ENCODE measurements at places on chromosomes 6 and 20. TPM values are rescaled to one million over a fixed set of nuclear protein-coding genes. Genes with fewer than 3 reads are reported as not detected.

The HRH3 gene
- not detected for total RNA-seq

The RIPPLY2 gene
- not detected for total RNA-seq

The TRIM31 gene
- total RNA-seq, result not detected

The PAX1 gene
- total RNA-seq, result not detected

The C6orf163 gene
- 1.4 TPM for total RNA-seq

The SRSF12 gene
- 1.1 TPM for total RNA-seq

The DPPA5 gene
- not detected for total RNA-seq

The MYLK4 gene
- total RNA-seq, result 0.11 TPM

The SYTL3 gene
- 163 TPM for total RNA-seq

The TUBB2A gene
- 1.5 TPM for total RNA-seq

DNA sequence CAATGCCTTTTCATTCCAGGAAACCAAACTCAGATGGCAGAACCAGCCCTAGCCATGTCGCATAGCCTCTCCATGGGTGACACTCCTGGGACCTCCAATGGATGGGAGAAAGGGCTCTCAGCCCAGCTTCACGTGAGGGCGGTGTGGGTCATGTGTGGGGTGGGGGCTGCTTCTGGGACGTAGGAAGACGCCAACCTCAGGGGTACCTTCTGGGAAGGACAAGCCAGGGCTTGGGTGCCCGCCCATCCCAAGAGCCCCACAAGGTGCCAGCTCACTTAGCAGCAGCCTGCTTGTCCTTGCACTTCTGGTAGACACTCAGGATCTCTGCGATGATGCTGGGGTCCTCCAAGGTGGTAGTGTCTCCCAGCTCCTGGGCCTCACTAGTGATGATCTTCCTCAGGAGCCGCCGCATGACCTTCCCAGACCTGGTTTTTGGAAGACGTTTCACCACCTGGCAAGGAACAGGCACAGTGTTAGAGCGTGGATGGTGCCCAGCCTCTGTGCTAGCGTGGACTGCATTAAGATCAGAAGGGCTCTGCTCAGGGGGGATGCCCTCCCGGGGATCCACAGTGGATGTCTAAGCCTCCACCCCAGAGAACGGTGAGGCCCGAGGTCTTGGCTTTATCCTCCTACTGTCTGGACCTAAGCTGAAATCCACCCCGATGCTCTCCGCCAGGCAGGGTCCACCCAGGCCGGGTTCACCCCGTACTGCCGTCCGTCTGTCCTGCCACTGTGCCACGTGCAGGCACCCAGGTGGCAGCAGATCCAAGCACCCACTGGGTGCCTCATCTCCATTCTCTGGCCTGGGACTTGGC lies 15.1 kb upstream of the APMAP start:
- H3K4me3 ChIP-seq, result no peak overlapping the region
- DNase-seq, result no peak
- no peaks in the 10 kb centered on the region for H3K27me3 ChIP-seq
- no peak overlapping the region for H3K27ac ChIP-seq
- peaks cover 11% of the 10 kb centered on the region for H3K36me3 ChIP-seq
- no peaks in the 10 kb centered on the region for H3K4me1 ChIP-seq

DNA sequence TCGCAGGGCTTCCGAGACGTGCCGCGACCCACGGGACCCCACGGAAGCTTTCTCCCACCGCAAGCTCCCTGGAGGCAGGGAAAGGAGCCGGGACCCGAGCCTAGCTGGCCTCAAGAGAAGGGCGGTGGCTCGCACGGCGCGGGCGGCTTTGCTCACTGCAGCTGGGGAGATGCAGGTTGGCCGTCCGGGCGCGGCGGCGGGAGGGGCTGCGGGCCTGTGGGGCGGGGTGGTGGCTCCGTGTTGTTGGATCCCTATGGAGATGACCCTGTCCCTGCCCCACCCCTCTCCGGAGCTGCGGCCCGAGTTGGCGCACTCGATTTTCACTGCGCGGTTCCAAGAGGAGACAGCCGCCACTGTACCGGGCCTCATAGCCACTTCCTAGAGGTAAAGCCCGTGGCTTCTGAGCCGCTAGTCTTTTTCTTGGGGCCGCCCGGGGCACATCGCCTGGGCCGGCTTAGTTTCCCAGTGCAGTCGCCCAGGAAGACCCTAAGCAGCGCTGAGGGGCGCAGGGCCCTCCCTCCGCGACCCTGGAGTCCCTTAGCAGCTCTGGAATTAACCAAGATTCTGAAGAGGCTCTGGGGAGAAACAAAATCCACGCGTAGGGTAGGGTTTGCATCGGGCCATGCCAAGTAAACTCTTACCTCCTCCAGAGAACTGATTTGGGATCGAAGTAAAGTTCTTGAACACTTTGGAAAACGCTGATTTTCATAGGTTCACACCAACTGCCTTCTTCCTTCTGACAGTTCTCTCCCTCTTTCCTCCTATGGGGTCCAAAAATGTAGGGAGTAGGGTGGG lies at the start of gene ECT2L:
Gene ECT2L, plus strand, starts transcription at position 279 of the 795 bp plus-strand sequence. CDS start 17,188 bp downstream, outside the sequence.
- DNase-seq, result no peak
- H3K36me3 ChIP-seq, result peaks cover 10% of the 10 kb centered on the region
- H3K4me3 ChIP-seq, result no peak within 1 kb of the TSS
- H3K27me3 ChIP-seq, result peaks cover 11% of the 10 kb centered on the region
- no peak within 1 kb of the TSS for H3K27ac ChIP-seq
- H3K4me1 ChIP-seq, result peaks cover 5% of the 10 kb centered on the region

GRCh38 chr6:96469312-96469711 lies 52.3 kb upstream of the UFL1 start:
- peaks cover 22% of the 10 kb centered on the region for H3K4me1 ChIP-seq
- no peaks in the 10 kb centered on the region for H3K36me3 ChIP-seq
- peaks cover 1% of the 10 kb centered on the region for H3K27me3 ChIP-seq
- H3K4me3 ChIP-seq, result no peak overlapping the region
- H3K27ac ChIP-seq, result no peak overlapping the region

- H3K4me3 ChIP-seq, result no peak overlapping the region
- no peaks in the 10 kb centered on the region for H3K27me3 ChIP-seq
- H3K27ac ChIP-seq, result no peak overlapping the region
- DNase-seq, result peak; percentile 2
- no peaks in the 10 kb centered on the region for H3K36me3 ChIP-seq
- H3K4me1 ChIP-seq, result no peaks in the 10 kb centered on the region
Observed at GRCh38 chr20:7113577-7114466, 346.3 kb downstream of the BMP2 start.

GRCh38 chr6:100096936-100097335 lies 102.9 kb upstream of the MCHR2 start:
- H3K4me1 ChIP-seq, result no peaks in the 10 kb centered on the region
- H3K27me3 ChIP-seq, result peaks cover 4% of the 10 kb centered on the region
- no peak for DNase-seq
- no peak overlapping the region for H3K4me3 ChIP-seq
- H3K27ac ChIP-seq, result no peak overlapping the region

GRCh38 chr6:143516690-143517446 lies 5.3 kb upstream of the FUCA2 start:
- H3K27ac ChIP-seq, result no peak overlapping the region
- peaks cover 8% of the 10 kb centered on the region for H3K4me1 ChIP-seq
- H3K27me3 ChIP-seq, result no peaks in the 10 kb centered on the region
- DNase-seq, result no peak
- peaks cover 6% of the 10 kb centered on the region for H3K36me3 ChIP-seq
- no peak overlapping the region for H3K4me3 ChIP-seq

- H3K36me3 ChIP-seq, result no peaks in the 10 kb centered on the region
- no peaks in the 10 kb centered on the region for H3K4me1 ChIP-seq
- H3K27ac ChIP-seq, result no peak overlapping the region
- no peaks in the 10 kb centered on the region for H3K27me3 ChIP-seq
Observed at GRCh38 chr20:57161478-57162361, 104.7 kb downstream of the BMP7 start.

- H3K4me3 ChIP-seq, result no peak overlapping the region
- H3K27me3 ChIP-seq, result no peaks in the 10 kb centered on the region
- DNase-seq, result no peak
- no peaks in the 10 kb centered on the region for H3K4me1 ChIP-seq
- H3K27ac ChIP-seq, result no peak overlapping the region
Observed at GRCh38 chr6:74357321-74357720, 661.3 kb downstream of the CD109 start.

- no peak for DNase-seq
- H3K4me1 ChIP-seq, result no peaks in the 10 kb centered on the region
- no peak overlapping the region for H3K27ac ChIP-seq
- no peaks in the 10 kb centered on the region for H3K36me3 ChIP-seq
Observed at GRCh38 chr6:150684714-150685459, 85.2 kb downstream of the PLEKHG1 start.

DNA sequence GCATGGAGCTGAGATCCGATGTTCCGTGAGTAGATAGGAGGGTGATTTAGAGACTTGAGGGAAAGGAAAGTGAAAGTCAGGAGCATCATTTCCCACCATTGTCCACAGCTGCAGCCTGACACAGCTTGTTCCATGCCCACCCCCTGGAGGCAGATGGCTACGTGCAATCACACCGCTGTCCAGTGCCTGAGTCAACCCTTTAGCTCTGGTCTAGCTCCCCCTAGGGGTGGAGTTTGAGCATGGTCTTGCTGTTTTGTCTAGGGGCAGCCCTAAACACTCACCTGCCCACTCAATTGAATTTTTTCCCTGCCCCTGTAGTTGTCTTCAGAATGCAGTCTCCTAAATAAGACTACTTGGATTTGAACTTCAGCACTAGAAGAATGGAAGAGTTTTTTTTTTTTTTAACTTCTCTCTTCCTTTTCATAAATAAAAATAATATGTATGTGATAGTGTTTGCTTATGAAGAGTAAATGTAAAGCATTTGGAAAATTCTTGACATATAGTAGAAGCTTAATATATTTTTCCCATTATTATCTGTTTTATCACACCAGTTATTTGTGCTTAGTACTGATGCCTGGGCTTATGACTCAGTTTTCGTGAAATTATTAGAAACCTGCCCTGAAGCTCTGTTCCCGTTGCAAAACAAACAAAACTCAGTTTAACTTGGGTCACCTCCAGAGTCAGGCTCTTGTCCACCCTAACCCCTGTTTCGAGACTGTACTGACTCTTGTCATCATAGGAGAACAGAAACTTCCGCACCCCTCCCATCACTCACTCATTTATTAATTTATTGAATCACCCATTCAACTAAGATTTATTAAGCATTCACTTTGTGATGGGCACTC lies 814.8 kb downstream of the MAFB start:
- H3K27ac ChIP-seq, result no peak overlapping the region
- H3K36me3 ChIP-seq, result no peaks in the 10 kb centered on the region
- no peaks in the 10 kb centered on the region for H3K4me1 ChIP-seq
- H3K4me3 ChIP-seq, result no peak overlapping the region
- DNase-seq, result peak; percentile 66

- peaks cover 22% of the 10 kb centered on the region for H3K4me1 ChIP-seq
- no peak for DNase-seq
- H3K4me3 ChIP-seq, result no peak overlapping the region
- H3K27me3 ChIP-seq, result no peaks in the 10 kb centered on the region
Observed at GRCh38 chr6:31412506-31412905, 9.1 kb downstream of the MICA start.

GRCh38 chr20:20466341-20466879 lies 98.5 kb downstream of the INSM1 start:
- H3K36me3 ChIP-seq, result peaks cover 9% of the 10 kb centered on the region
- no peaks in the 10 kb centered on the region for H3K27me3 ChIP-seq
- peak overlapping the region; percentile 63 for H3K27ac ChIP-seq
- H3K4me3 ChIP-seq, result no peak overlapping the region
- peak; percentile 47 for DNase-seq
- peaks cover 7% of the 10 kb centered on the region for H3K4me1 ChIP-seq

- peaks cover 7% of the 10 kb centered on the region for H3K27me3 ChIP-seq
- DNase-seq, result peak; percentile 5
- H3K4me3 ChIP-seq, result no peak overlapping the region
- no peaks in the 10 kb centered on the region for H3K36me3 ChIP-seq
- no peaks in the 10 kb centered on the region for H3K4me1 ChIP-seq
- H3K27ac ChIP-seq, result no peak overlapping the region
Observed at GRCh38 chr6:117976030-117976651, 69.1 kb downstream of the SLC35F1 start.

DNA sequence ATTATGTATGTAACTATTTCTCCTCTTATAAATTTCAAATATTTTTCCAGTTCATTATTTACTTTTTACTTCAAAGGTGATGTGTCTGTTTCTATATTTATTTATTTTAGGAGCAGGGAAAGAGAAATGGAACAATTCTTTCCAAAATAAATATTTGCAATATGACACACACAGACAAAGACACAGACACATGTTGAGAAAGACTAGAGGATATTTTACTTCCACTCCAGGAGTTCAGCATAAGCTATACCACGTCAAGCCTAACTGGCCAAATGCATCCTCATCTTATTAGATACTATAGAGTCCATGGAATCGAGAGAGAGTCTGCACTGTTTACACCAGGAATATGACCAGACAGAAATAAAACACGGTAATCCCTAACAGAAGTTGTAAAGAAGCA lies 13.3 kb downstream of the RALGAPA2 start:
- H3K4me3 ChIP-seq, result no peak overlapping the region
- no peak overlapping the region for H3K27ac ChIP-seq
- peaks cover 17% of the 10 kb centered on the region for H3K4me1 ChIP-seq
- DNase-seq, result no peak
- H3K36me3 ChIP-seq, result no peaks in the 10 kb centered on the region

GRCh38 chr6:86723729-86724128 lies 213.6 kb upstream of the HTR1E start:
- H3K4me3 ChIP-seq, result no peak overlapping the region
- no peaks in the 10 kb centered on the region for H3K4me1 ChIP-seq
- H3K27me3 ChIP-seq, result no peaks in the 10 kb centered on the region
- no peaks in the 10 kb centered on the region for H3K36me3 ChIP-seq
- DNase-seq, result no peak

- H3K27ac ChIP-seq, result no peak overlapping the region
- no peak for DNase-seq
Observed at GRCh38 chr6:82131441-82131840, 116.1 kb downstream of the IBTK start.

DNA sequence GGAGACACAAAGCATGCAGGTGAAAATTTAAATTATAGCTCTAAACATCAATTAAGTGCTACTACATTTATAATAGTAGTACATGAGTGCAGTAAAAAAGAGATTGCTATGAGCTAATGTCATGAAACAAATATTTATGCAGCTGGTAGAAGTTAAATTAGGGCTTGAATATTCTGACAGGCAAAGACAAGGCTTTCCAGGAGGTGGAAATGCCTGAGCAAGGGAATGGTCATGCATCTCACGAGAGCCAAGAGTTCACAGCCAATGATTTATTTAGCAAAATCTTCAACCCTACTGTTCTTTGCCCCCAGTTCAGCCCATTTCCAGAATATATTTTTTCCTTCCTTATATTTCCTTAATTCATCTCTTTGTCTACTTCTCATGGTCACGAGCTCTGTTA lies 128.9 kb downstream of the HIVEP2 start:
- H3K36me3 ChIP-seq, result peaks cover 62% of the 10 kb centered on the region
- peaks cover 85% of the 10 kb centered on the region for H3K4me1 ChIP-seq
- H3K27ac ChIP-seq, result peak overlapping the region; percentile 72
- DNase-seq, result no peak
- H3K27me3 ChIP-seq, result no peaks in the 10 kb centered on the region
- H3K4me3 ChIP-seq, result no peak overlapping the region

GRCh38 chr6:134477991-134478635 lies 160.2 kb upstream of the SGK1 start:
- no peak for DNase-seq
- no peak overlapping the region for H3K27ac ChIP-seq
- H3K36me3 ChIP-seq, result no peaks in the 10 kb centered on the region
- no peaks in the 10 kb centered on the region for H3K27me3 ChIP-seq
- no peak overlapping the region for H3K4me3 ChIP-seq

Measured in activated CD8-positive, alpha-beta T cell treated with anti-CD3 and anti-CD28 coated beads for 36 hours (primary cell).